Cortex of kidney (tissue), 1 donor: ENCODE measurements at places on chromosomes 1 and 21.

DNA sequence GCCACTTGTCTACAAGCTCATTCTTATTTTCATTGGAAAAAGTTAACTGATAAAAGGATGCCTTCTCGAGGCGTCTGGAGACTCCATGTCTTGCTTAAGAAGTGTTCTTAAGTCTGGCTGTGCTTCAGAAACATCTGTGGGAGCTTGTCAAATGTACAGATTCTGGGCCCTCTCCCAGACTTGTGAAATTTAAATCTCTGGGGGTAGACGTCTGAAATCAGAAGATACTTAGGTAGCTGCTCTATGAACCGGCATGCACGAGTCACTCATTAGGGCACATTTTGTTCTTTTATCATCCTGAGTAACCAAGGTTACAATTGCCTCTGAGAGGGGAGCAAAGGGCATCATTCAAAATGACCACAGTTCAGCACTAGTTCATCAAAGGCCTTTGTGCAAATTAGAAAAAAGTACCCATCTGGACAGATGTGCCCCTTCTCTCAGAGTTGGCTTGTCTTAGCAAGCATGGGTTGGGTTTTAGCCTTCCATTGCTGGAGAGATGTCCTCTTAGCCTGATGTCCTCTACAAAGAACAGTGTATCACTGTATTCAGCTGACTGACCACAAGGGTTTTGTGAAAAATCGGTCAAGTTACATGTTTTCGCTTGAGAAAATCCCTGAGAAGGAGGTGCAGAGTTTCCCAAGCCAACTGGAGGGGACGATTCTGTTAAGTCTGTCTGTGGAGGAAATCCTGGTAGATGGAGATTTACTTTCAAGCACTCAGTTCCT lies 156.9 kb downstream of the ASTN1 start:
- no peak for DNase-seq

DNA sequence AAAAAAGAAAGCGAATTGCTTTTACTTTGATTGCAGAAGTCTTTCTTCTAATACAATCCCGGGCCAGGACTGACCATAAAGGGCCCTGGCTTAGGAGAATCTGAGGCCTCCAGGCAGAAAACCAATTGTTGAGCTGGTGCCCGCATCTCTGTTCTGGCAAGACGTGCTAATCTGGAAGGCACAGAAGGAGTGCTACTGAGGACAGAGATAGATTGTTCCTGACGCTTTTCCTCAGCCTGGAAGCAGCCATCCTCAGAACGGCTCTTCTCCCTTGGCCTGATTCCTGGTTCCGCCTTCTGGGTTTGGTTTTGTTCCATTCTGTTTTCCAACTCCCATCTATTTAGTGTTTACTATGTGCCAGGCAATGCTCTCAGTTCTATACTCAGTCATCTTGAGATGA lies 44.8 kb upstream of the SPOCD1 start:
- DNase-seq = no peak

DNA sequence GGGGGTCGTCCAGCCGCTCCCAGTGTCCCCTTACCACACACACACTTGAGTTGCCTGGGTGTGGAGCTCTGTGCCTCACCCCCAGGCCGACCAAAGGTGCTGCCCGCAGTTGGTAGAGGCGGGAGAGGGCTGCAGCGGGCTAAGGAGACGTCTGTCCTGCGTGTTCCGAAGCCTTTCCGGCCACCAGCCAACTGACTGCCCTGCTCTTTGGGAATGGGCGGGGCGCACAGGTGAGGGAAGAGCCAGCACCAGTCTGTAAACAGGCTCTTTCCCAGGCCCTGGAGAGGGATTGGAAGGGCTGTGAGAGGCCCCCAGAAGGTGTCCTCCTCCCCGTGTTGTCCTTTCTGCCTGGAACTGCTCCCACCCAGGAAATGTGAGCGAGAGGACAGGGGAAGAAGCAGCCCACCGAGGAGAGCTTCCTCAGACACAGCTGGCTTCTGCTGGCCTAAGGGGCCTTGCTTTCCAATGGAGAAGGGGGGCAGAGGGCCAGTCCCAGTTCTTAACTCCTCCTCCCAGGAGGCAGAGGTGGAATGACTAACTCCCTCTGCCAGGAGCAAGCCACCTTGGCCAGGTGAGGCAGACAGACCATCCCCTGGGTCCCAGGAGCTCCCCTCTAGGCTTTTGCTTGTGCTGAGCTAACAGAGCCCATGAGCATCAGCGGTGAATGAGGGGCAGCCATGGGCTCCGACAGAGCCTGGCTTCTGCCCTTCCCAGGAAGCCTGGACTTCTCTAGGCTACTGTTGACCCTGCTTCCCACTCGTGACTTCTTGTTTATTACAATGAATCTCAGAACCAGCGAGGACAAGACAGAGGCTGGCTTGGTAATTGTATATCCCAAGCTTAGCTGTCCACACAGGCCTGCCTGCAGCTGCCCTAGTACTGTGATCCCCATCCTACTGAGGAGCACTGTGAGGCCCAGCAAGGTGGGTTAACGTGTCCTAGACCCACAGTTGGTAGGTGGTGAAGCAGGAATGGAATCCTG lies 158.1 kb upstream of the COA6 start:
- no peak for DNase-seq

DNA sequence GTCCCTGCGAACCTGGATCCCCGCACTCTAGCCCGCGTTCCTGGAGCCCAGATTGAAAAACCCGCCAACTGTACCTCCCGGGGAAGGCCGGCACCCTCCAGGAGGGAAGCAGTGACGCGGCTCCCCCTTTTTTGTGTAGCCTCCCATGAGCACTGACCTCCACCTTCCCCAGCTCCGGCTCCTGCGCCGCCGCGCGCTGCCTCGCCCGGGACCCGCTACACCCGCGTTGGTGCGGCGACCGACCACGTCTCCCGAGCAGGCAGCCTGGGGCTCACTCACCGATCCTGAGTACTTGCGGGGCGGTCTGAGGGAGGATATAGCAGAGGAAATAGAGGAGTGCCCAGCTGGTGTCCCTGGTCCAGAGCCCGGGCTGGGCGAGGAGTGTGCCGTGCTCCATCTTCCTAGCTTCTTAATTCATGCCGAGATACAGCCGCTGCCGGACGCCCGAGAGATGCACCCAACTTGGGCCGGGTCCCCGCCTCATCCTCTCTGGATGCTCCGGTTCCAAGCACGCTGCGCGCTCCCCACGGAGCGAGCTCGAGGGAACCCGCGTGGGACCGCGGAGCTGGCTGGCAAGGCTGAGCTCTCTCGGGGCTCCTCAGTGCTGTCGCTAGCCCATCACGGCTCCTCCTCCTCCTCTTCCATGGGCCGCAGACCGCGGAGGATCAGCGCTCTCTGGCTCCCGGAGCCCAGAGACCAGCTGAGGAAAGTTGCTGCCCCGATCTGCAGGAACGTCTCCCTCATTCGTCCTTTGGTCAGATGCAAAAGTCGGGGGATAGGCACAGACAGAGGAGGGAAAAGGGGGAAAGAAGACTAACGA lies 482 bp downstream of the GRIK1 start:
- no peak for DNase-seq

- no peak for DNase-seq
Observed at GRCh38 chr1:52967666-52968065, 40.6 kb downstream of the SCP2 start.

- DNase-seq = no peak
Observed at GRCh38 chr1:5896706-5897660, 95.2 kb downstream of the NPHP4 start.

GRCh38 chr1:66012106-66012784 lies 219.6 kb downstream of the PDE4B start:
- DNase-seq = no peak

DNA sequence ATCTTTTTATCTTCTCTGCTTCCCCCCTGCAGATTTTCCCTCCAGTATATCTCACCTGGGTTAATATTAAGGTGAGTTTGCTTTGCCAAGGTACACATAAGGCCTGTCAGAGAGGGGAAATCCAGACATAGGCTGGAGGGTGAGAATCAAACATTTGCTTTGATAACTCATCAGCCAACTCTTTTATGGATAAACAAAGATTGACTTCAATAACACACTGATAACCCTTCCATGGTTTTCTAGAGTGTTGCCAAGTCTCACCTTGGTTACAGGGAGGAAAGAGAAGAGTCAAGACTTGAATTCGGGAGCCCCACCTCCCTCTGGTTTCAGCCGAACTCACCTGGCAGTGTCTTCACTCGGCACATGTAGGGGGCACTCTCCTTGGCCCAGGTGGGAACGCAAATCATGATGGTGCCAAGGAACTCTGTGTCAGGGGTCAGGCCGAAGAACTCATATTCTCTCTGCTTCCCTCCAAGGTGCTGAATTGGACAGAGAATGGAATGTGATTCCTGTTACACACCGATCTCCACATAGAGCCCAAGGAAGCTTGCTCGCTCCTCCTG lies 15.1 kb downstream of the IL22RA1 start:
- DNase-seq = no peak

- no peak for DNase-seq
Observed at GRCh38 chr21:45830221-45830640, 151.3 kb upstream of the COL6A1 start.

GRCh38 chr1:203142684-203143408 lies 15.3 kb downstream of the ADORA1 start:
- no peak for DNase-seq

DNA sequence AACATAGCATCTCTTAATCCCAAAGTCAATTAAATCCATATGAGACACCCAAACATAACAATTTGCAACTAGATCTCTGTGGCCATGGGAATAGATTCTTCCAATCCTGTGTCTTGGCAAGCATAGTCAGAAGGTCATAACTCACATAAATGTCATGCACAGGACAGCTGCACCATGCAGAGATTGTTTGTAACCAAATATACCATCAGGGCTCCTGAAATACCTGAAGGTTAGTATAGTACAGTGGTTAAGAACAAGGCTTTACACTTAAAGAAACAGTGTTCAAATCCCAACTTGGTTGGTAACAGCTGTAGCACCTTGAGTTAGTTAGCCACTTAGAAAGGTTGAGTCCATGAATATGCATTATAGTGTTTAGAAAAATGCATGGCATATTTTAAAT lies 82.6 kb upstream of the CCDC190 start:
- DNase-seq = no peak

GRCh38 chr1:41573785-41574713 lies 89.6 kb upstream of the EDN2 start:
- no peak for DNase-seq

DNA sequence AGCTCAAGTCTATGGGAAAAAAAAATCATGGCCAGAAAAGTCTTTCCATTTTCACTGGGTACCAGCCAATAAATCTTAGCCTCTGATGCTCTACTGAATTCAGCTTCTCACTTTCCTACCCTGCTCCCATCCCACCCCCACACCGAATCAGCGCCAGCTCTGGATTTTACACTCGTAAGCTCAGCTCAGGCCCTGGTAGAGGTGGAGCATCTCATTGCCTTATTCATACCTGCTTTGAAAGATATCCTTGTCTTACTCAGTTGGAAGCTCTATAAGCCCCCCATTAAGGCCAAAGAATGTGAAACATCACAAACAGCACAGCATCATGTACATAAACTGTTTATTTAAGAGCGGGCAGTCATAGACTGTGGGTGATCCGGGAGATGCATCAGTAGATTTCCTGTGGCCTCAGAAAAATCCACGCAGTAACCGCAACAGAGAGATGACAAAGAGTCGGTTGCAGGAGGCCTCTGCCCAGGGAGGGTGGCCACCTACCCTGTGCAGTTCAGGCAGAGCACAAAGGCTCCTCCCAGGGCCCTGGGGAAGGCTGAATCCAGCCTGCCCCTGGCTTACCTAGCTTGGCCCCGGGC lies 36.4 kb upstream of the ETS2 start:
- DNase-seq = no peak

DNA sequence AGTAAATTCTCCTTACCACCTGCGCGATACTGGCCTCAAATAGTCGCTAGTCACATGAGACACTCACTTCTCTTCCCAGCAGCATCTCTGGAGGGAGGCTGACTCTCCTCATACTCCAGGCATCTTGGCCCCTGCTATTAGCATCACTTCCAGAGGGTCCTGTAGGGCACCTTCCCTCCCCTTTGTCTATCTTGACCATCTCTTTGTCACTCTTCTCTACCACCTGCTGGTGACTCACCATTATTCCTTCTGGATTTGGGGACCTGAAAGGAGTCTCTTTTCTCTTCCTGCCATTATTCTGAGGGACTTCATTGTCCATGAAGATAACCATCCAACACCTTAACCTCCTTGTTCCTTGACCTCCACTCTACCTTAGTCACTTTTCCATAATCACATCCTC lies 31.7 kb upstream of the GPR37L1 start:
- no peak for DNase-seq

DNA sequence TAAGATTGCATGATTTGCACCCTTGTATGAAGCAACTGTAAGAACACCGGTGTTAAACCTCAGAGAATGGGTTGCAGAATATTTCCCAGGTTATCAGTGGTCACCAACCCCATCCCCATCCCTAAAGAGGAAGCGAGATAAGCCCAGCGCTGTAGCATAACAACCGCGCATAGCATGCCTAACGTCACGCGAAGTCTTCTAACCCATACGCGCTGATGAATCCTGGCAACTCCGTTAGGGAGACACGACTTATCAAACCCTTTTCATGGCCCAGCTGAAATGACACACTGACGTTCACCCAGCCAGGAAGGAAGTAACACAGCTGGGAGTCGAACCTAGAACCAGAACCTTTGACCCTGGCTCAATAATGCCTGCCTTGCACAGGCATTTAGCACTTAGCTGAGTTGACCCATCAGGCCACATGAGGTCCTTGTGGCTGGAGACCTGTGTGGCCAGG lies 24.2 kb downstream of the TMEM51 start:
- no peak for DNase-seq

DNA sequence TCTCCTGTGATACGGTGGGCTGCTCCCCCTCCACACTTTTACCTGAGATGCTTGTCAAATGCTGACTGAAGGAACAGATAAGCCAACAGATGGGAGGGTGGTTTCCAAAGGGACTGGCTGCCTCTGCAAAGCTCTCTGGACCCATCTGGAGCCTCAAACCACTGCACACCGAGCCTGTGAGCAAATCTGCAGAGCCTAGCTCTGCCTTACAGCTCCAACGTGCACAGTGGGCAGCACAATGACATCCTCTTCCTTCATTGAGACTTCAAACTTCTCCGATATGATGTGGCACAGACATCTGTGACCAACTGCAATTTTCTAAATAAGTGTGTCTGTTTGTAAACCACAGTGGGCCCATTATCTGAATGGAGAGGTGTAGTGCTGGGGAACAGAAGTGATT lies 26.2 kb upstream of the KNCN start:
- no peak for DNase-seq

- DNase-seq = no peak
Observed at GRCh38 chr1:248862695-248862997, 3.8 kb upstream of the ZNF692 start.

DNA sequence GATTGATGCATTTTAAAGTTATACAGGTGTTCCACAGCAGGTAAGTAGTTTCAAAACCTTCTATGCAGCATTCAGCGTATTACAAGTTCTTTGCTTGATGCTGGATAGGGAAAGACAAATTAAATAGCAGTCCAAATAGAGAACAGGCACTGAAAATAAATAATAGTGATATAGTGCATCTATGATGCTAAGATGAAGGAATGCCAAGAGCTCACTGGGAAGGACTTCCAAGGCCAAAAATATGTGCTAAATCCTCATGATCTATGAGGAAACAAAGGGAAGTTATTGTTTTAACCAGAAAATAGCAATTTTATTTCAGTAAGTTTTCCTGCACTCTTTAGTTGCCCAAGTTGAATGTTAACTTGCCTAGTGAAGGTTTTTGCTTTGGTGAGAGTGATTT lies 127.8 kb upstream of the GREM2 start:
- DNase-seq = no peak

DNA sequence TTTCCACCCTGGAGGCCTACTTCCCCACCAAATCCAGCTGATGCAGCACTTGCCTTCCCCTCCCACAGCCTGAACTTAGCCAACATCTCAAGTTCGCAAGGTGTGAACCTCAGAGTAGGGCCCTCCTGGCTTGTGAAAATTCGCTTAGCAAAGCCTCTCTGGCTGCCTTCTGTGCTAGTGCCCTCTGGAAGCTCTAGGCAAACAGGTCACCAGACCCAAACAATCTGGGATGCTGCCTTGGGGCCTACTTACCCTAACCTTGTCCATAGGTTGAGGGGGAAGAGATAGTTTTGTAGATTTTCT lies 30.3 kb upstream of the TRABD2B start:
- no peak for DNase-seq
